Posterior vena cava (tissue), 2 donors: ENCODE measurements at places on chromosomes 2 and 18. TPM values are rescaled to one million over a fixed set of nuclear protein-coding genes. Genes with fewer than 3 reads are reported as not detected.

GRCh38 chr2:120404941-120405758, 59.2 kb downstream of the INHBB start:
- DNase-seq, result no peak

The ARHGAP28 gene
- total RNA-seq, result 15.6 TPM

GRCh38 chr2:15421753-15422152, 139.4 kb downstream of the NBAS start:
- no peak for DNase-seq

DNA sequence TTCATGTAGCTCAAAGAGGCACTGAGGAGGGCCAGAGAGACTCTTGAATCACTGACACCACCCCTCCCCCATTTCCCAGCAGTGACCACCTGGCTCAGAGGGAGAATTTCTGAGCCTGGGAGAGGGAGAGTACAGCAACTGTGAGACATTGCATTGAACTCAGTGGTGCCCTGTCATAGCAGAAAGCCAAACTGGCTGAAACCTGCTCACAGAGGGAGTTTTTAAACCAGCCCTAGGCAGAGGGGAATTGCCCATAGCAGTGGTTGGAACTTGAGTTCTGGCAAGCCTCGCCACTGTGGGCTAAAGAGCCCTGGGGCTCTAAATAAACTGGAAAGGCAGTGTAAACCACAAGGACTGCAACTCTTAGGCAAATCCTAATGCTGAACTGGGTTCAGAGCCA, 243.1 kb downstream of the ADCYAP1 start:
- no peak for DNase-seq

DNA sequence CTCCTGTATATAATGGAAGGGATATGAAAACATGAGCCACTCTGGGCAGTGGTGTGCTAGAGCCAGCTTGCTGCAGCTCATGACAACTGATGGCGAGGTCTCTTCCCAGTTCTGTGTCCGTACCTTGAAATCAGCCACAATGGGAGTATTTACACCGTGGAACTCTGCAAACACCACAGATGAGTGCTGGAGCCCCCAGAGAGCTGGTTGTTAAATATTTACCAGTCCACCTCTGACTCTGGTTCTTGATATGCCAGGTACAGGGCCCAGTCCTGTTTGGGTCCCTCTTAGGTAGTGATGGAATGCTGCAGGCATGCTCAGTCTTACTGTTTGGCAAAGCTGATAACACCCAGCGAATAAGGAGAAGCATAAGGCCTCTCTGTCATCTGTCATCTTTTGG, 116.1 kb upstream of the GLI2 start:
- DNase-seq, result peak; percentile 32

The NOSTRIN gene
- total RNA-seq, result 21.3 TPM

DNA sequence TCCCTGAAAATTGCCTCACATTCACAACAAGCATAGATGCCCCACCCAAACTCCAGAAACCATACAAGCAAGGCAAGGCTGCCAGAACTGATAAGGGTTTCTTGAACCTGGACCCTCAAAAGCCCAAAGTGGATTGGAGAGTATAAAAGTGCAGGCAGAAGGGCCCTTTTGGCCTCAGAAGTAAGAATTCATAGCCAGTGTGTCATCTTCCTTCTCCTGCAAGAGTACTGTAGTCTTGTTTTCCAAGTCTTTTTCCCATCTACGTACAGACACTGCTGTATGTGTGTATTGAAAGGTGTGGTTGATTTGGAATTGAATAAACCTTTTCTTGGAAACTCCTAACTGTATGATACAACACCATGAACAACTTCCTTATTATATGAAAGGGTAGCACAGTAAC, 46.8 kb downstream of the ZC3H15 start:
- no peak for DNase-seq
